ENCODE measurements at places on chromosomes 3 and 15. TPM values are rescaled to one million over a fixed set of nuclear protein-coding genes. Genes with fewer than 3 reads are reported as not detected.

DNA sequence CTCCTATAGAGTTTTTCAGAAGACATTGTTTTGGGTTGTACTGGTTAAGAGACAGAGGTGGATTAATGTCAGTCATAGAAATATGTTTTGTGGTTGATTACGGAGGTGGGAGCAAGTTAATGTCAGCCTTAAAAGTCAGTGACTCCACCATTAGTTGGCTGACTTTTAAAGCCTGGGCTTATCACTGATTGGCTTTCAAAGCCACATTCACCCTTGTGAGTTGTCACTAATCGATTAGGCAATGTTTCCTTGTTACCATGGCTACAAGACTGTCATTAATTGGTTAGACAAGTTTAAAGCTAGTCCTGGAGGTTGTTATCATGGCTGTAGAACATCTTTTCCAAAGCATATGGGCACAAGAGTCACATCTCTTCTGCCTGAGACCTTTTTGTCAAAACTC, 73.0 kb downstream of the NEO1 start:
- H3K36me3 ChIP-seq, result peaks cover 3% of the 10 kb centered on the region
- peaks cover 2% of the 10 kb centered on the region for H3K4me1 ChIP-seq
- no peak overlapping the region for H3K4me3 ChIP-seq
- peaks cover 1% of the 10 kb centered on the region for H3K27me3 ChIP-seq
- H3K27ac ChIP-seq, result no peak overlapping the region

- no peaks in the 10 kb centered on the region for H3K4me1 ChIP-seq
- no peak for DNase-seq
- H3K4me3 ChIP-seq, result no peak overlapping the region
- no peaks in the 10 kb centered on the region for H3K36me3 ChIP-seq
- no peaks in the 10 kb centered on the region for H3K27me3 ChIP-seq
Observed at GRCh38 chr15:36230776-36231175, 348.6 kb upstream of the CDIN1 start.

- no peak overlapping the region for H3K4me3 ChIP-seq
- peak overlapping the region; percentile 60 for H3K27ac ChIP-seq
- peaks cover 30% of the 10 kb centered on the region for H3K36me3 ChIP-seq
- no peaks in the 10 kb centered on the region for H3K27me3 ChIP-seq
- no peak for DNase-seq
- peaks cover 49% of the 10 kb centered on the region for H3K4me1 ChIP-seq
Observed at GRCh38 chr15:63244976-63245645, 32.3 kb upstream of the APH1B start.

- peaks cover 18% of the 10 kb centered on the region for H3K4me1 ChIP-seq
- H3K27ac ChIP-seq, result no peak overlapping the region
Observed at GRCh38 chr3:16355828-16356227, 90.8 kb downstream of the OXNAD1 start.

DNA sequence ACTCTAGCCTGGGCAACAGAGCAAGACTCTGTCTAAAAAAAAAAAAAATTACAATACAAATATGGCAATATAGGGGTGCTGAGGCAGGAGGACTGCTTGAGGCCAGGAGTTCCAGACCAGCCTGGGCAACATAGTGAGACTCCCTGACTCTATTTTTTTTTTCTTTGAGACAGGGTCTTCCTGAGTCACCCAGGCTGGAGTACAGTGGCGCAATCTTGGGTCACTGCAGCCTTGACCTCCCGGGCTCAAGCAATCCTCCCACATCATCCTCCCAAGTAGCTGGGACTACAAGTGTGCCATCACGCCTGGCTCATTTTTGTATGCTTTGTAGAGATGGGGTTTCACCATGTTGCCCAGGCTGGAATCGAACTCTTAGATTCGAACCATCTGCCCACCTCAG, 17.3 kb upstream of the RAB11A start:
- peaks cover 2% of the 10 kb centered on the region for H3K4me1 ChIP-seq
- H3K36me3 ChIP-seq, result no peaks in the 10 kb centered on the region
- H3K27ac ChIP-seq, result no peak overlapping the region
- no peak for DNase-seq
- H3K4me3 ChIP-seq, result no peak overlapping the region
- H3K27me3 ChIP-seq, result no peaks in the 10 kb centered on the region

DNA sequence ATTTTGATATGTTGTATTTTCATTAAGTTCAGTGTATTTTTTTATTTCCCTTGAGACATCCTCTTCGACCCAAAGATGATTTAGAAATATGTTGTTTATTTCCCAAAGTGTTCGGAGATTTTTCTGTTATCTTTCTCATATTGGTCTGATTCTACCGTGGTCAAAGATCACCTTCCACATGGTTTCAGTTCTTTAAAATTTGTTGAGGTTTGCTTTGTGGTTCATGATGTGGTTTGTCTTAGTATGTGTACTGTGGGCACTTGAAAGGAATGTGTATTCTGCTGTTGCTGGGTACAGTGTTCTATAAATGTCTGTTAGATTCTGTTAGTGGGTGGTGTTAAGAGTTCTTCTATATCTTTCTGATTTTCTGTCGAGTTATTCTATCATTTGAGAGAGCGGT, 103.4 kb upstream of the FHIT start:
- peaks cover 7% of the 10 kb centered on the region for H3K27me3 ChIP-seq
- H3K27ac ChIP-seq, result no peak overlapping the region
- no peak overlapping the region for H3K4me3 ChIP-seq
- H3K36me3 ChIP-seq, result no peaks in the 10 kb centered on the region

DNA sequence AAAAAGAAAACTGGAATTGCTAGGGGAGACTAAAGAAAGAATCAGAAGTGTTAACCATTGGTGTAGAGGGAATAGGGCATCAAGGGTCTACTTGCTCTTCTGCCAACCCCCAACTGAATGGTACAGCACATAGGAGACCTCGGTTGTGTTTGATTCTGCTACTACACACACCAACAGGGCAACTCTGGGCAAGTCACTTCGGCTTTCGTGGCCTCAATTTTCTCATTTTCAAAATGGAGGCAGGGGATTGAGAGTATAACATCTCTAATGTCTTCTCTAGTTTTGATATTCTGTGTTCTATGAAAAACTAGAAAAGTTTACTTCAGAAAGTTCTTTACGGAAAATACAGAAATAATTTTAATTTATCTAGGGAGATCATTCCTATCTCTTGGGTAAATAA, 120.3 kb upstream of the PHLDB2 start:
- H3K4me3 ChIP-seq, result no peak overlapping the region
- no peak overlapping the region for H3K27ac ChIP-seq
- peaks cover 1% of the 10 kb centered on the region for H3K36me3 ChIP-seq
- H3K4me1 ChIP-seq, result peaks cover 16% of the 10 kb centered on the region

DNA sequence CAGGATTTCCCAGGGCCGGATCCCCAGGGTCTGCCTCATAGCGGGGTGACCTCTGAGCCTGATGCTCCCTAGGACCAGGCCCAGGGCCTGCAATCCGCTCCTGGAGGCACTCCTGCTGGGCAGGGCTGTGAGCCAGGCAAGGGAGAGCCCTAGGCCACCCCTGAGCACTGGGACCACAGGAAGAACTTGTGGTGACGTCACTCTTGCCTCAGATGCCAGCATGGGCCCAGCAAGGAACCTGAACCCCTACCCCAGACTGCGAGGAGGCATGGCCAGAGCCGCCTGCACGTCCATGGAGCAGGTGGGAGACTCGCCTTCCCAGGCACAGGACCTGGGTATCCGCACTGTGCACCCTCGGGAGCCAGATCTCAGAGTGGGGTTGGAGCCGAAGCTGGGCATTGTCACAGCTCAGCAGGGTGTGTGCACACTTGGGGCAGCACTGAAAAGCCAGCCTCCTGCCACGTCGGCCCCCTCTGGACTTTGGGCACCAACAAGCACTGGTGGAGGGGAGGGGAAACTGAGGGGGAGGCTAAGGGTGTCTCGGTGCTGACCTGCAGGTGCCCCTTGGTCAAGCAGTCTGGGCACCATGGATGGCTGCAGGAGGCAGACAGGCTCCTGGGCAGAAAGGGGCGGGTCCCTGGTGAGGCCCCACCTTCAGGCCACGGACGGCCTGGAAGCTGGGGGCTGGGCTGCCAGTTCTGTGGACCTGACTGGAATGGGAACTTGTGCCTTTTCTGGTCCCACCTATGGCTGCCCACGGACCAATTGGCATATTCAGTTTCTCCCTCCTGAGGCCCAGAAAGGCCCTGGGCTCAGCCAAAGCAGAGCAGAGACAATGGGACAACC, 49.3 kb downstream of the SLC6A20 start:
- peaks cover 25% of the 10 kb centered on the region for H3K36me3 ChIP-seq
- H3K4me3 ChIP-seq, result no peak overlapping the region
- H3K4me1 ChIP-seq, result peaks cover 5% of the 10 kb centered on the region

GRCh38 chr15:86138798-86139197, 59.1 kb downstream of the AGBL1 start:
- no peaks in the 10 kb centered on the region for H3K4me1 ChIP-seq
- H3K27me3 ChIP-seq, result peaks cover 2% of the 10 kb centered on the region
- no peak overlapping the region for H3K4me3 ChIP-seq
- DNase-seq, result no peak

DNA sequence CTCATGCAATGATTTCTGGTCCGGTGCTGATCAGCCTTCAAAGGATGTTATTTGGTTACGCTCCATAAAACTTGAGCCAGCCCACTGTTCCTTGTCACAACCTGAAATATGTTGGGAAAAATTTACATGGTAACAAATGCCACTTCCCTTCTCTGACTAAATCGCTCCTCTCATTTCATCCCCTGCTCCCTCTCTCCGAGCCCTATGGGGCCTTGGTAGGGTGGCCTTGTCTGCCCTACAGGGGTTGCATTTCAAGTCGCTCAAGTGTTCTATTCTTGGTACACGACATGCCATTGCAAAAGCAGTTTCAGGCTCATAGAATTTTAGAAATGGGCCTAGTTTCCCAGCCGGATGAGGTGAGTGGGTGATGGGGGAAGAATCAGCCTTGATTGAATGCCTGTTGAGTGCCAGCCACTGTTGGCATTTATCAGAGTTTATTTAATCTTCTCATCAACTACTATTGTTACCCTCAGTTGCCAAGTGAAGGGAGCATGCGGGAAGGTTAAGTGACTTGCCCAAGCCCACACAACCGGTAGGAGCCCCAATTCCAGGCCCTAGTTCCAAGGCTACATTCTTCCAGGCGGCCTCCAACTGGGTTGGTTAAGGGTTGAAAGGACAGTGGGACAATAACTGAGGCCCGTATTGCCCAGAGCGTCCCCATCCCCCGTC, 961 bp upstream of the ABHD2 start:
- peaks cover 2% of the 10 kb centered on the region for H3K36me3 ChIP-seq
- no peak for DNase-seq
- H3K4me3 ChIP-seq, result no peak overlapping the region
- peaks cover 31% of the 10 kb centered on the region for H3K4me1 ChIP-seq
- no peaks in the 10 kb centered on the region for H3K27me3 ChIP-seq
- no peak overlapping the region for H3K27ac ChIP-seq

DNA sequence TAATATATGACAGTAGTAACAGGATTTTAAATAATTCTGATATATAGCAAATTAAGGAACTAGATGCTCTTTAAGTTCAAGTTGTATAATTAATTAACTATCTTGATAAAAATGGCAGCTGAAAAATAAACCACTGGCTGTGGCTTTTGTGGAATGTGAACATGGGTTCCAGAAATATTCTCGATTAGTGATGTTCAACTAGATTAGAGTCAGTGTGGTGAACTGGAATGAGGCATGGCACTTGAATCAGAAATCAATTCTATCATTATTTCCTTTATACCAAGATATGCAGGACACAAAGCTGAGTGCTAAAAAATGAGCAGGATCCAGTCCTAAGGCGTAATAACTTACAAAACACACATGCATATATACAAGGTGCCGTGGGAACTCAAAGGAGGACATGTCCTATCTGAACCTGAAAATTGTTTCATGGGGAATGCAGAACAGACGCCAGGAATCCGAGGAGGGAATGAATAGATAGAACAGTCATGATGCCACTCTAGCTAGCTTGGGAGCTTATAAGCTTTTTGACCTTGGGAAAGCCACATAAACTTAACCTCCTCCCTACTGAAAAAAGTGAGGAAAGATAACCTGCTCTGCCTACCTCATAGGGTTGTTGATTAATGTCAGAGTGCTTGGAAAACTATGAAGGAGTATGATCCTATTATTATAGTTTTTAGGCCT, 402.4 kb downstream of the PLCL2 start:
- H3K36me3 ChIP-seq, result peaks cover 14% of the 10 kb centered on the region
- DNase-seq, result no peak
- no peak overlapping the region for H3K4me3 ChIP-seq
- no peaks in the 10 kb centered on the region for H3K27me3 ChIP-seq
- H3K27ac ChIP-seq, result no peak overlapping the region

- H3K36me3 ChIP-seq, result no peaks in the 10 kb centered on the region
- peaks cover 12% of the 10 kb centered on the region for H3K27me3 ChIP-seq
- H3K27ac ChIP-seq, result no peak overlapping the region
- peak; percentile 13 for DNase-seq
- H3K4me3 ChIP-seq, result no peak overlapping the region
Observed at GRCh38 chr3:14532691-14533456, 7.3 kb downstream of the GRIP2 start.

DNA sequence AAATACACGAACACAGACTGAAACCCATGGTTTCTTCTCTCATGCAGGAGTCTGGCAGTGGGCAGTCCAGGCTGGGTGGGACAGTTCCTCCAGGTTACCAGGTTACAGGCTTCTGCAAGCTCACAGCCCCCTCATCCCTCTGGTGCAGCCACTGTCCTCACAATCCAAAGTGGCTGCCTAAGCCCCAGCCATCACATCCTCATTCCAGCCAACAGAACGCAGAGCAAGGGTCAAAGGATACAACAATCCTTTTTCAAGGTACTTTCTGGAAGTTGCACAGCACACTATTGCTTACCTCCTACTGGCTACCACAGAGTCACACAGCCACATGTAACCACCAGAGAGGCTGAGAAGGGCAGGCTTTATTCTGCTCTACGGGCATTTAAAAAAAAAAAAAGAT, 154.6 kb downstream of the NUP210 start:
- no peak overlapping the region for H3K4me3 ChIP-seq
- H3K27ac ChIP-seq, result no peak overlapping the region
- peaks cover 6% of the 10 kb centered on the region for H3K4me1 ChIP-seq
- H3K36me3 ChIP-seq, result no peaks in the 10 kb centered on the region

- H3K4me3 ChIP-seq, result no peak overlapping the region
- DNase-seq, result no peak
Observed at GRCh38 chr15:85062560-85062959, 80.9 kb downstream of the PDE8A start.

- no peak for DNase-seq
- no peak overlapping the region for H3K4me3 ChIP-seq
Observed at GRCh38 chr3:131541288-131541687, 38.5 kb upstream of the MRPL3 start.

GRCh38 chr3:139655909-139656595, 21.7 kb downstream of the NMNAT3 start:
- H3K4me3 ChIP-seq, result no peak overlapping the region
- DNase-seq, result no peak
- H3K27me3 ChIP-seq, result no peaks in the 10 kb centered on the region
- H3K27ac ChIP-seq, result no peak overlapping the region
- H3K4me1 ChIP-seq, result no peaks in the 10 kb centered on the region

Gene ABHD6
- 3.9 TPM for total RNA-seq

Gene FOXB1
- total RNA-seq, result 1.5 TPM

Gene TIMP4
- total RNA-seq, result 0.36 TPM

Gene PP2D1
- not detected for total RNA-seq

Gene CD200R1
- 4.4 TPM for total RNA-seq

Gene CD80
- 3.4 TPM for total RNA-seq

Gene AQP9
- total RNA-seq, result 0.26 TPM

Gene MEGF11
- not detected for total RNA-seq

Gene ASB14
- not detected for total RNA-seq

Gene CPEB1
- 0.21 TPM for total RNA-seq

Gene MASP1
- total RNA-seq, result not detected

Gene IL20RB
- total RNA-seq, result 0.80 TPM

Gene UBA7
- total RNA-seq, result 85.6 TPM

Data from activated CD4-positive, alpha-beta memory T cell treated with anti-CD3 and anti-CD28 coated beads for 36 hours (primary cell).